Suppressor macrophage treated with lipopolysaccharide for 4 hours (primary cell): ENCODE measurements at places on chromosomes 5 and 9.

GRCh38 chr9:94287877-94288513, 28.9 kb downstream of the ZNF169 start:
- DNase-seq, result no peak

DNA sequence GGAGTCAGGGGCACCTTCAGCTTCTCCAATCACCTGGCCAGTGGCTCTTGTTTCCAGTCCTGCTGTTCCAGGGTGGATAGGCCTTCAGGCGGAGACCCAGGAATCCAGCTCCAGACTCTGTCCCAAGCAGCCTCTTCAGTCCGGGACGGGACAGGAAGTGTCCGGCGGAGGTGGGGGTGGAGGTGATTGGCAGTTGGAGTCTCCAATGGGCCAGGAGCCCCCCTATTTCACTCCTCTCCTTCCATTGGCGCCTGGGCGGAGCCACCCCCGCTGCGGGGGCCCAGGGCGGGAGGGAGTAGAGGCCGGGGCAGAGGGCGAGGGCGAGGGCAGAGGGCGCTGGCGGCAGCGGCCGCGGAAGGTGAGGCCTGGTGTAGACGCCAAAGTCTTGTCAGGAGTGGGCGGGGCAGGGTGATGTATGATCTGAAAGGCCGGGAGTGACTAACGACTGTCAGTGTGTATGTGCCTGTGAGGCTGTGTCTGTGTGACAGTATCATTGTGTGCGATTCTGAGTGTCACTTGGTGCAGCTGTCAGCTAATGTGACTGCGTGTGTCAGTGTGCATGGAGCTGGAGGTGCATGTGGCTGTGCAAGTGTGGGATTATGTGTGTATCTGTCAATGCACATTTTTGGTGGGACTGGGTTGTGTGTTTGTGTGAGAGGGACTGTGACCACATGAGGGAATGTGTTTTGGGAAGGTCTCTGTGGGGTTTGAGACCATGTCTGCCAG, at the start of gene IL11RA:
Gene IL11RA, plus strand, starts transcription at position 310 of the 726 bp plus-strand sequence. CDS start 3,033 bp downstream, outside the sequence.
- peak; percentile 66 for DNase-seq

GRCh38 chr9:15058236-15058635, 148.0 kb upstream of the FREM1 start:
- no peak for DNase-seq

DNA sequence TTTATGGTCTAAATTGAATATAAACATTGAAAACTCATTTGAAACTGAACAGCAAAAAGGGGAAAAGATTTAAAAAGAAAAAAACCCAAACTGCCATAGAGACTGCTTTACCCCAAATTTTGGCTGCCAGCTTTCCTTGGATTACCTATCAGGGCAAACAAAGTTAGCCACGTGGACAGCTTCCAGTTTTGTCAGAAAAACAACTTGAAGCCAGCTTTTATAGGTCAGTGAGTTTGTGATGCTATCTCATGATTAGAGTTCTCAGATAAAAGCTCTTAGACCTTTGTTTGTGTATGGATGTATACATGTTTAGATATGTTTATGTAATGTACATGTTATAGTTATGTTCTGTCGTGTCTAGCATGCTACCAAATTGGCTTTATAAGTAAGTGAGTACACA, 16.1 kb downstream of the FBP2 start:
- DNase-seq, result no peak

DNA sequence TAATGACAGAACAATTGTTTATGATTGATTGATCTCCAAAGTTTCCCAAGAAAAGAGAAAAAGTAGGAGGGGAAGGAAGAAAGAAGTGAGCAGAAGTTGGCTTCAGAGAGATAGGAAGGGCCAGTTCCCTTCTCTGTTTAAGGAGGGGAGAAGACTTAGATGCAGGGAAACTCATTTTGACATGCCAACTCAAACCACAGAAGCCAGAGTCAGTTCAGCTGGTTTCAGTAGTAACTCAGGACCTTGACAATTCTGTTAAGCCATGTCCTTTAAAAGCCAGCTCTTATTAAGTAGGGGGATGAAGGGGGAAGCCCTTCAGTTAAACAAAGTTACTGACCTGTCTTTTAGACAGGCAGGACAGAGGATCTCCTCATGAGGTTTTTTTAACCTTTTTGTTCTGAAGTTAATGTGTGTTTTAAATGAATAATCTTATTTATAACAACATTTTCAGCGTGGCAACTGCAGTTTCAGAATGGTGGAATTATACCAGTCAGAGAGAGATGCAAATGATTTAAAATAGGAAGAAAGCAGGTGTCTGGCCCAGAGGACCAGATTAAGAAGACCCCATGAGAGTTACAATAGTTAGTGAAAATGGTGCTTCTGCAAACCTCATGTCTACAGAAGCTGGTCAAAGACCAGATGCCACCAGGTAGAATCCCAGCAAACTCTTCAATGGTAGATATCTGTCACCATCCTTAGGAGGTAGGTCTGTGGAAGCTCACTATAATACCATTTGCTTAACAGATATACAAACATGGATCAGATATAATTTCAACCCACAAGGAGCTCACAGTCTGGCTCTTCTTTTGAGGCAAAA, 29.3 kb upstream of the ABL1 start:
- DNase-seq, result no peak

GRCh38 chr9:21031091-21031807, at the start of gene HACD4:
Gene HACD4 (minus strand): TSS chr9:21031640. CDS start chr9:21031590, 50 bp downstream.
- peak; percentile 69 for DNase-seq

- no peak for DNase-seq
Observed at GRCh38 chr5:56447232-56447631, 214.1 kb upstream of the ANKRD55 start.

- no peak for DNase-seq
Observed at GRCh38 chr9:70772601-70773000, 348.8 kb downstream of the TRPM3 start.

DNA sequence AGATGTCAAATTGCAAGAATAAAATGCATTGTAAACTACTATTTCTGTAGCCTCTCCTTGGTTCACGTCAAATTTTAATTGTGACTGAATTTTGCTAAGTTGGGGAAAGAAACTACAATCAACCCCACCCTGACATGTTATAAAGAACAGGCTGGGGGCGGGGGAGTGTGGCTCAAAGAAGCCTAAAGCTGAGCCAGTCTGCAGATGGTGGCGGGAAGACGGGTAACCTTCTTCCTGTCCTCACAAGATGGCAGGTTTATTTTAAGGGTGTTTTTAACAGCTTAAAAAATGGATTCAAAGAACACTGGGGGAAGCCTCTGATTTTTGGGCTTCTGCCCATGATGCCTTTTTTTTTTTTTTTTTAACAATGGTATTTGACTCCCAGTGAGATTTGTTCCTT, 68.5 kb upstream of the MELK start:
- DNase-seq, result no peak

GRCh38 chr5:94908889-94909480, 290.5 kb downstream of the SLF1 start:
- peak; percentile 40 for DNase-seq

- no peak for DNase-seq
Observed at GRCh38 chr5:40960037-40960436, 50.7 kb downstream of the C7 start.

- DNase-seq, result no peak
Observed at GRCh38 chr5:150616506-150616905, 24.0 kb upstream of the SYNPO start.

DNA sequence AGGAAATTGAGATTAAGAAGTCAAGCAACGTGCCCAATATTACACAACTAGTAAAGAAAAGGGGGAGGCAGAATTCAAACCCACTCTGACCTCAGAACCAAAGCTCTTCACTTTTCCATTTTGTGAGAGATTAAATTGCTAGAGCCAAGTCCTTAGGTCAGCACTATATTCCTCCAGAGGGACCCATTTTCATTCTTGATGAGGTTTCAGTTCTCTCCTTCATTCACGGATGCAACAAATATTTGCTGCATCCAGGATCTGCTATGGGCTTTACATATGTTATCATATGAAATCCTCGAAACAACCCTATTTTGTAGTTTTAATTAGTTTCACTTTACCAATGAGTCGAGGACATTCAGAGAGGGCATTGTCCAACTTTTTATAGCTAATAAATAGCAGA, 239.2 kb downstream of the EFNA5 start:
- no peak for DNase-seq

GRCh38 chr5:111859031-111859430, 102.0 kb upstream of the NREP start:
- DNase-seq, result no peak

DNA sequence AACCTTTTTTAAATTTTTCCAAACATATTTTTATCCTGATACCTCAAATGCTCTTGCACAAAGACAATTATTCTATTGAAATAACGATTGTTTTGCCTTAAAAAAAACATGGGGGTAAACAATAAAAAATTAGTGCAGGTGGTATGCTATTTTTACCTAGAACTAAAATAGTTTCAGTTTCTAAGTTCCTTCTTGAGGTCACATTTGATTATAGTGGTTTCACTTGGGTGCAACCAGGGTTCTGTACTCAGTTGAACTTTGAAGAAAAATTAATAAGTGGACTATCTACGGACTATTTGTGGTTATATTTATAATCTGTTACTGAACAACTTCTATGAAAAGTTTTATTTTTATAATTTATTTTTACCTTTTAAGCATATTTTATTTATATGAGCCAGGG, 387.1 kb upstream of the IZUMO3 start:
- DNase-seq, result no peak

- DNase-seq, result no peak
Observed at GRCh38 chr5:135219868-135220267, 179.2 kb downstream of the MACROH2A1 start.

DNA sequence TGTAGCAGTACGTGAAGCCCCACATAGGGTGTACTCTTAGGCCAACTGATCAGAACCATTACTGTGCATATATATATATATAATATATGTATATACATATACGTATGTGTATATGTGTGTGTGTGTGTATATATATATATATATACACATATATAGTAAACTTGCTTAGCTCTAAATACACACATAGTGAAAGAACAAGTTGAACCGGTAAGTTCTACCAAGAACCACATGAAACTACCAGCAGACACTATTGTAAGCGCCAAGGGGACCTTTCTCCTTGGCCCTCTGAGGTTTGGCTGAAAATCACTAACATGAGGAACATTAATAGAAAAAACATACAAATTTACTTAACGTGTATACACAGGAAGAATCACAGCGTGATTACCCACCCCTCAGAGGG, 1.8 kb upstream of the TARS1 start:
- DNase-seq, result no peak

DNA sequence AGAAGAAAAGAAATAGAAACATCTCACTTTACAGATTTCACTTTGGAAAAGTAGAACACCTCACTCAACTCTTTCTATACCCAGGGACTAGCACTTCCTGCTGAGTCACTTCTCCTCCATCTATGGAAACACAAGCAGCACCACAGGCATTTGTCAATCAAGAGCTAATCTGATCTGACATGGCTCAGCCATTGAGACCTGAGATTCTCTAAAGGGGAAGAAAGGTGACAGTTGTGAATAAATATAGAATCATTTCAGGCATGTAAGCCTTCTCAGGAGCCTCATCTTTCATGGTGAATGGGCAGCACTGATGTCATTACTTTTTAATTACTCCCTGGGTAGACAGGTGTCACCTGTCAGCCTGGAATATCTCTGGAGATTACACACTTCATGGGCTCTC, 559.8 kb downstream of the HINT1 start:
- no peak for DNase-seq
